Caki2 (cell line): ENCODE measurements at places on chromosomes 1 and 21. TPM values are rescaled to one million over a fixed set of nuclear protein-coding genes. Genes with fewer than 3 reads are reported as not detected.
A peak's percentile ranks its signal among the peaks of the same experiment; 100 is the strongest.

COL11A1 gene
- total RNA-seq, result 1.0 TPM in 1 of 2 replicates, not detected in the other

SIM2 gene
- total RNA-seq, result 0.27 TPM in 1 of 2 replicates, not detected in the other

DNA sequence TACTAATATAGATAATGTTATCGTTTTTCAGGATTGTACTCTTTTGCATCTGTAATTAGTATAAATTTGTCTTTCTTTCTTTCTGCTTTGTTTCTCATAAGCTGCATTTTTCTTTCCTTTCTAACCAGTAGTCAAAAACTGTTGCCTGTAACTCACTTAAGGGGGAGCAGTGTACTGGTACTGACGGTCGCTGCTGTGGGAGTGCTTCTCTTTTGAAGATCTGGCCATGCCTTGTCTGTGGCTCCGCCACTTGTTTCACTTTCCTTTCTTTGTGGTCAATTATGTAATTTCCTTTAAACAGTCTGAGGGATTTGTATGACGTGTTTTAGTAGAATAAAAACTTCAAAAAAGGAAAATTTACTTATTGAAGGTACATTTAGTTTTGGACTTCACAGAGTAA is 37.0 kb downstream of the MIA3 start:
- DNase-seq, result no peak

- no peak for DNase-seq
These were observed 544 bp downstream of the ILDR2 start for GRCh38 chr1:166974647-166975345.

- DNase-seq, result peak; percentile 27
These were observed 6.6 kb downstream of the LIN28A start for GRCh38 chr1:26417111-26417759.

KRTAP21-2 gene
- total RNA-seq, result not detected in 2 replicates

DNA sequence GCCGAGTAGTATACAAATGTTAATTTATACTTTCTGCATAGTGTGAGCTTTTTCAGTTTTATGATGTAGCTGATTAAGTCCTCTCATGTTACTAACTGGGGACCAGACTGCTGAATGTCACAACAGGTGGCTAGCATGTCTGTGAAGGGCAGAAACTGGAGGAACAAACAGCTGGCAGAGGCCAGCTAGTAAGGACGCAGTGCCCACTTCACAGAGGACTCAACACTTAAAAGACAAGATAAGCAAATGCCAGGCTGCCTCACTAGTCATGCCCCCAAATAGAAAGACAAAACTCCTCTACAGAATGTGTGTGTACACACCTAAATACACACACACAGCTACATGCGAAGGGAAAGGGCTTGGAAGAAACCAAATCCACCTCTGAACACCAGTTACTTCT is 73.8 kb upstream of the ZNF678 start:
- no peak for DNase-seq

LCE2C gene
- not detected in 2 replicates for total RNA-seq

GRCh38 chr1:172845371-172845770 is 186.5 kb downstream of the FASLG start:
- DNase-seq, result no peak

DNA sequence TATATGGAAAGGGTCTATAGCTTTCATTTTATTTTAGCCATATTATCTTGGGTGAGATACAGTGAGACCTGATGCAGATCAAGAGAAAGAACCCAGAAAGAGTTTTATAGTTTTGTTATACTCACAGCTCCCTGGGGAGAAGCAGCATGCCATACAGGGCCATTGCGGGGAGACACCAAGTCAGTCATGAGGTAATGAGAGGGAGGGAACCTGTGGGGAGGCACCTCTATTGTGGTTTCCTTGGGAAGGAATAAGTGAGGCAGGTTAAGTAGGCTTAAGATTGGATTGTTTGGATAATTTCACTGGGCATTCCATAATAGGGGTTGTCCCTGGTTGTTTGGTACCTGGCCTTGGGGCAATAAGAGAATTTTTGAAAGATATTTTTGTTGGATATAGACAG is 19.7 kb downstream of the AXDND1 start:
- no peak for DNase-seq

GRCh38 chr21:41878831-41879189 is 334 bp downstream of the PRDM15 start:
- DNase-seq, result peak; percentile 20

DNA sequence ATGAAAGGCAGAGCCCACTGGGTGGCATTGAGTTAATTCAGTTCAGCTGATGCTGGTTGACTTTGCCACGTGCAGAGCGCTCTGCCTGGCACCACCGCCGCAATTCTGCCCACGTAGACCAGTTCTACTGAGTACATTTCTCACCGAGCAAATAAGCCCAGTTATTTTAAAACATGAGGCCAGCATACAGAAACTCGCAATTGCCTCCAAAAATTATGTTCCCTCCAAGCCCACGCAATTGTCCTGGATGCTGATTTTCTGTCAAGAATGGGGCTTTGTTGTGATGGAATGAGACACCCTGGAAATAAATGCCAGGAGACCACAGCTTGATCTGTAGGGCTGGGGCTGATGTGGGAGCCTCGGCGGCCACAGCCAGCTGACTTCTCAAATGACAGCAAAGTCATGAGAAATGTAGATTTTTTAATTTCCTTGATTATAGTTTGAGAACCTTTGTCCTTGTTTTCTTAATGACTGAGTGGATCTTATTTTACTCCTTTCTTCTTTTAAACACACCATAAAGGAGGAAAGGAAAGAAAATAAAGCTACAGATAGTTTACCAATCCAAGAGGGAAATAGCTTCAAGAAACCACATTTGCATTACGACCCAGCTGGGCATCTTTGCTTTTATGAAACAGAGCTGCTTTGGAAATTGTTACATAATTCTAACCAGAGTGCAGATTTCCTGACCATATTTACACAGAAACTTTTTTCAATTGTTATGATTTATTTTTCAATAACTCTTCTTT is 11.6 kb upstream of the PARP1 start:
- no peak for DNase-seq

DNA sequence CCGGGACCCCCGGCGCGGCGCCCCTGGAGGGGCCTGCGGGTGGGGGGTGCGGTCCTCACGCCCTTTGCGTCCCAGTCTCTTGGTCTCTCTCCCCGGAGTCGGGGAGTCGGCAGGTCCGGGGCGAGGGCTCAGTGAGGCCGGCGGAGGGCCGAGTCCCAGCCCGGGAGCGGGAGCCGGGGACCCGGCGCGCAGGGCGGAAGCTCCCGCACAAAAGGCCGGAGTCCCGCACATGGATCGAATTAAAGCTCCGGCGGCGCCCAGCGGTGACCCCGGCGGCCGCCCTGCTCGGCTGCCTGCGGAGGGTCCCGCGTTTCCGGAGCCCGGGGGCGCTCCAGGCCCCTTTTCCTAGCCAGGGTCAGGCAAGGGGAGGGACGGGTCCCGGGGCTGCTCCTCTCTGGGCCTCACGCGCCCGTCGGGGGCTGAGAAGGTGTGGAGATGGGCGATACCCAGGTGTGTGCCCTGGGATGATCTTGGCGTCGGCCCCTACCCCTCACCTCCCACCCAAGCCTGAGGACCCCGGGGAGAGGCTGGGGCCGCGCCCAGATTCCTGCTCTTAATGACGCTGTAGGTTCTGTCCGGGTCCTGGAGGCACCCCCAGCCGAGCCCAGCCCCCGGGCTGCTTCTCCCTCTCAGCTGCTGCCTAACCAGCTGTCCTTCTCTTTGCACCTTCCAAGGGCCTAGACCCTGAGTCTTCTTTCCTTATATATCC is 512 bp downstream of the FBLIM1 start:
- DNase-seq, result no peak

- no peak for DNase-seq
These were observed 174.5 kb upstream of the POU3F1 start for GRCh38 chr1:38221006-38221649.

DNA sequence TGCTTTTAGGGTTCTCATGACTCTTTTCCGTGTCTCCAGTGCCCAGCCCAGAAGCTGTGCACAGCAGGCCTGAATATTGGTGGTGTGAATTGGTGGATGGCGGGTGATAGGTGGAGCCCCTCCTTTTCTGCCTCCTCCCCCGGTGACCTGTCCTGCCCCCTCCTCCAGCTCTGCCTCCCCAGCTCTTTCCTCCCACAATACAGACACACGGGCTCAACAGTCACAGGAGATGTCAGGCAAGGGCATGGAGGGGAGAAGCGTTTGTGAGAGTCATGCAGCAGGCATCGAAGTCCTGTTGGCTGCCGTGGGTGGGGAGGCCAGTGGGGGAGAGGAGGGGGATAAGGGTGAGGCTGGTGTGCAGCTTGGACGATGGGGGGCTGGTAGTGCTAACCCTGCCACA is 17.3 kb upstream of the TTC4 start:
- DNase-seq, result no peak

DNA sequence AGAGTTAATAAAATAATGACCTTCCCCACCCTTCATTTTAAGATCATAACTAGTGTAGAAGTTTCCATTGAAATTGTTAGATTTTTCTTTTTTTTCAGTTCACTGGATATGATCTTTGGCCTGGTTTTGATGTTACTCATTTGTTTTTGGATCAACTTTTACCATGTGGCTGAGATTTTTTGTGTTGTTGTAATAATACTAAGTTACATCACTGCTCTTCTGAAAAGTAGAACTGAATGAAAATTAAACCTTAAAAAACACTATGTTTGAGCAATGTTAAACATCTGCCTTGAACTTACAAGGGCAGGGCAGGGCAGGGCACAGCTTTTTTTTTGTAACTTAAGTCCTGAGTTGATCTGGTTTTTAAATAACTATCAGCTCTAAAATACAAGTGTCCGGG is 204.8 kb upstream of the ADAMTS5 start:
- DNase-seq, result no peak

GRCh38 chr1:91900562-91900961 is 14.6 kb upstream of the TGFBR3 start:
- peak; percentile 22 for DNase-seq

HAO2 gene
- total RNA-seq, result not detected in 2 replicates

DNA sequence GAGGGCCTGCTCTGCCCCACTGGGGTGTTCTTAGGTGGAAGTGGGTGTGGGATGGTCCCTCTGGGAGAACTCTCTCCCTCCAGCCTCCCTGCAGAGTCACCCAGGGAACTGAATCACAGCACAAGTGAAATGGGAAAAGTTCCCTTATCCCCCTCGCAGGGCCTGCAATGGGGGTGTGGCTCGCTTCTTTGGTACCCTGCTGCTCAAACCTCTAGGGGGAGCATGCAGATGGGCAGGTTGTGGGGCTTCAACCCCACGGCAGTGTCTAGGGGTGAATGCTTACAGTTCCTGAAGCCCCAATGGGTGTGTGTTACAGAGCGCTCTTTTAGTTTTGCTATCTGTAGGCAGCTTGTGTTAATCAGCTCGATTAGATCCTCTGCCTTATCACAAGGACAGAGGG is 59.0 kb upstream of the TINAGL1 start:
- no peak for DNase-seq

GRCh38 chr21:41011951-41012366 is 156.0 kb upstream of the BACE2 start:
- no peak for DNase-seq

TOR1AIP1 gene
- total RNA-seq, result 17.7 and 20.9 TPM in 2 replicates

- peak; percentile 22 for DNase-seq
These were observed 14.4 kb upstream of the CAMTA1 start for GRCh38 chr1:6770751-6771440.

DNA sequence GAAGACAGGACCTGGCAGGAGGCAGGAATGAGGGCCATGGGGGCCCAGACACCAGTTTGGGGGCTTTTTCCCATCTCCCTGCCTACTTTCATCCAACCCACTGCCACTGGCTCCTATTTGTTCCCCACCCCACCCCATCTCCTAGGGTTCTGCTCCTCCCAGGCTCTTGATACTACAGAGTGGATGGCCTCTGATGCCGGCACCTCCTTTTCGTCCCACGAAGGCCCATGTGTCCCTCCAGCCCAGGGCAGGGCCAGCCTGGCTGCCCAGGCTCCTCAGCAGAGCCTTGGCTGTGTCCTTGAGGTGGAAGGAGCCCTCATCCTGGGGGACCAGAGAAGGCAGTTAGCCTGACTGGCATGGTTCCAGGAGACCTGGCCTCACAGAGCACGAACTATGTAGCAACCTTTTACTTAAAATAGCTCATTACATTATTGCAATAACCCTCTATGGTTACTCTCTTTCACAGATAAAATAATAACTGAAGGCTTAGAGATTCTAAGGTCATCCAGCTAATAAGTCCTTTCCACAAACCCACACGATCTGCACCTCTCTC is 3.5 kb downstream of the POMGNT1 start:
- no peak for DNase-seq

- DNase-seq, result peak; percentile 31
These were observed 416.4 kb downstream of the PTBP2 start for GRCh38 chr1:97137862-97138514.

DNA sequence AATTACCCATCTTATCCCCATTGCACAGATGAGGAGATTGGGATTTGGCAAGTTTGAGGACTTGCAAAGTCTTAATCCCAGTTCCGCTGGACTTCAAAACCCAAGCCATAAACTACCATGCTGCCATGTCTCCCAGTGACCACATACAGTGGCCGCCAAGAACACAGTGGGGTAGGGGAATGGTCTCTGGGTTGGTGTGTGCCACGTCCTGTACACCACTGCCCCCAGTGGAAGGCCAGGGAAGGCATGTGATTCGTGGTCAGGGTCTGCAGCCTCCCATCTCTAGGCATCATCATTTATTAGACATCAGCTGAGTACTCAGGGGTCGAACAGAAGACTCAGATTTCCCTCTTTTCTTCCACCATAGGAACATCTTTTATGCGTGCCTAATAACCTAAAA is 76.0 kb downstream of the MAN1C1 start:
- no peak for DNase-seq

MEGF6 gene
- total RNA-seq, result 15.6 and 21.0 TPM in 2 replicates

- DNase-seq, result peak; percentile 6
These were observed 17.2 kb downstream of the HENMT1 start for GRCh38 chr1:108643492-108644335.

GRCh38 chr1:68178821-68179490 is 53.4 kb downstream of the WLS start:
- no peak for DNase-seq

MCOLN3 gene
- 0.46 and 1.0 TPM in 2 replicates for total RNA-seq

DNA sequence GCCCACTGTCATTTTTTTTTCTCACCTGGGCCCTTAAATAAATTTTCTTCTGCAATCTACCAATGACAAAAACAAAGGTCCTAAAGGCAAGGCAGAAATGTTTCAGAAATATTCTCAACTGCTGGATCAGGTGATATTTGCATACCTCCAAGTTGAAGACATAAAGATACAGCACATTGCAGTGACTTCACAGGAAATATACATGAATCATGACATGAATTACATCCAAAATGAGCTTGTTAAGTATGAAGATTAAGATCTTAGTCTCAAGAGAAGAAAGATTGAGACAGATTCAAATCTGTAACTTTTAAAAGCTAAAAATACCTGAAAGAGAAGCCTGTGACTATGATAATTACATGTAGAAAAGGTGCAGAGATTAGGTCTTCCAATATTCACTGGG is 207.8 kb downstream of the SIPA1L2 start:
- no peak for DNase-seq

GRCh38 chr1:82919837-82920236 is 1079.1 kb downstream of the TTLL7 start:
- no peak for DNase-seq

PLA2G2A gene
- total RNA-seq, result not detected in 2 replicates

DNA sequence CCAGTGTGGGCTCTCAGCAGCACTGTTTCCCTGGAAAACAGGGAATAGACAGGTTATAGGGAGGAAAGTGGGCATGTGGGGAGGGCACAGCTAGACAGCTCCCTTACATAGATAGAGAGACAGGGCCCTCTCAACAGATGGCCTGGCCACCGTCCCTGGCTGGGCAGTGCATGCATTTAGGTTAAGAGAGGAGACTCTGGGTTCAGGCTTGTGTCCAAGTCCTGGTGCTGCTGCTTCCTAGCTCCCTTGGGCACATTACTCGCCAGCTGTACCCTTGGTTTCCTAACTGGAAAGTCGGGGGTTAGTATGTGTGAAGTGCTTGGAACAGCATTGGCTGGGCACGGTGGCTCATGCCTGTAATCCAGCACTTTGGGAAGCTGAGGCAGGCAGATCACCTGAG is 9.1 kb downstream of the PLOD1 start:
- no peak for DNase-seq
